ENCODE measurements at places on chromosomes 1 and 21.
A peak's percentile ranks its signal among the peaks of the same experiment; 100 is the strongest.

- DNase-seq: no peak
Measured at GRCh38 chr1:63984257-63984929, 210.6 kb downstream of the ROR1 start.

- no peak for DNase-seq
Measured at GRCh38 chr1:221888218-221888617, 146.3 kb upstream of the DUSP10 start.

DNA sequence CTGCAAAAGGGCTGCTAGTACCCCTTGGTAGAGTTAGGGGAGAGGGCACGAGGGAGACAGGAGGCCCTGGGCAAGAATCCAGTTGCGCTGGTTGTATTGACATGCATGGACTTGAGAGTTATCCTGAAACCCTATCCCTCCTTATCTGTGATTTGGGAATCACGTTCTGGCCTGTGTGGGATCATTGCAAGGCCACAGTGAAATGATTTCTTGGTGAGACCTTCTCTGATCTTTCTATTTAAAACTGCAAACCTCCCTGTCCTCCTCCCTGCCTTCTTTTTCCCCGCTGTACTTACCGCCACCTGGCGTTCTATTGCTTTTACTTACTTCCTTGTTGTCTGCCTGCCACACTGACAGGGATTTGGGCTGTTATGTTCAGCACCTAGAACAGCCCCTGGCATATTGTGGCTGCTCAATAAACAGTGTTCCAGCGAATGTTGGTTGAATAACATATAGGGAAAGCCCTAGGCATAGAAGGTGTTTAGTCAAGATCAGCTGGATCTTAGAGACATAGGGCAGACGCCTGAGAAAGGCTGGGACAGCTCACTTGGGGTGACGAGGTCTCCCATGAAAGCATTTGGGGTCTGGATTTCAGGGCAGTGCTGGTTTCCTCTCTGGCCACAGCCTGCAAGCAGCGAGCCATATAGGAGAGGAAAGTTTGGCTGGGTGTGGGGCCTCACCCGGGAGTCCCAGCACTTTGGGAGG, 25.6 kb downstream of the ALPL start:
- DNase-seq: no peak

- no peak for DNase-seq
Measured at GRCh38 chr1:45926330-45926729, 122.9 kb downstream of the MAST2 start.

DNA sequence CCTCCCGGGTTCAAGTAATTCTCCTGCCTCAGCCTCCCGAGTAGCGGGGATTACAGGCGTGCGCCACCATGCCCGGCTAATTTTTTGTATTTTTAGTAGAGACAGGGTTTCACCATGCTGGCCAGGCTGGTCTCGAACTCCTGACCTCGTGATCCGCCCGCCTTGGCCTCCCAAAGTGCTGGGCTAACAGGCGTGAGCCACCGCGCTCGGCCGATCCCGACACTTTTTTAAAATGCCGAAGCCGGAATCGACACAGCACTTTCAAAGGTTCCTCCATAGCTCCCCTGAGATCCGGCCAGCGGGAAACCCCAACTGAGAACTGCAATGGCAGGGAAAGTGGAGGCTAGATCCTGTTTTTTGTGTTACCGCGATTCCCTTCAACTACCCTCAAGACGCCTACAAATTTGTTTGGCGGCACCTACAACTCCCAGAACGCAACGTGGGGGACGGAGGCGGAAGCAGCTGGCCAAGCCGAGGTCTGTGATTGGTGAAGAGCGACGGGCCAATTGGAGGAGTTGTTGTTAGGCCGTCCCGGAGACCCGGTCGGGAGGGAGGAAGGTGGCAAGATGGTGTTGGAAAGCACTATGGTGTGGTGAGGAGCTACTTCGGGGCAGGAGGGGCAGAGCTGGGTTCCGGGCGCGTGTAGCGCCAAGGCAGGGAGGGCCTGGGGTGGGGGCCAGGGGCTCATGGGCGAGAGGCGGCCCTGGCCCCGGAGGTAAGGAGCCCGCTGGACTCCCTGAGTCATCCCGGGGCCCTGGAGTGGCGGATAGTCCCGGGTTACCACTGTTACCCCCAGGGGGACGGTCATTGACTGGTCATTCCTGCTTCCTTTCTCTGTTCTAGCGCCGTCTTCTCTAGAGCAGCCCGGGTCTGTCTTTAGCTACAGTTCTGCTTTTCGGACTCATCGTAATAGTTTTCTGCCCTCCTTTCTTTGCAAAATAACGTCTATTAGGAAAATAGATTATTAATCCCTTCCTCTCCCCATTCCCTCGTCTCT, at the start of gene PSMD4:
Gene PSMD4, plus strand, starts transcription at position 518 of the 997 bp plus-strand sequence. Its CDS starts 49 bp downstream, at position 567.
- DNase-seq: peak; percentile 95

GRCh38 chr1:233042834-233043233, 92.4 kb downstream of the NTPCR start:
- no peak for DNase-seq

DNA sequence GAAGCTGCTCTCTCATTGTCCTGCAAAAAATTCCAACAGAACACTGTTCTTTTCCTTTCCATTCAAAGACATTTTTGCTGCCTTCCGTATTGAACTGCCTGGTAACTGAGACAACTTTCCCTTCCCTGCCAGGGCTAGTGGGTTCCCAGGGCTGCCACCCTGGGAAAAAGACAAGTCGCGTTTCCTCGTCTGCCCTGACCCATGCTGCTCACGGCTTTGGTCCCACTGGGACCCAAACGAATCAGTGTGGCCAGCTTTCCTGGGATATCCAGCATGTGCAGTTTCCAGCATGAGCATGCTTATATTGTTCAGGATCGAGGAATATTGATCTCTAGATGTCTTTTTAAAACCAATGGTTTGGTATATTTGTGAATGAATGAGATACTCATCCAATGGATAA, 18.2 kb downstream of the SOX13 start:
- no peak for DNase-seq

GRCh38 chr1:16971341-16972188, 8.9 kb downstream of the MFAP2 start:
- no peak for DNase-seq

DNA sequence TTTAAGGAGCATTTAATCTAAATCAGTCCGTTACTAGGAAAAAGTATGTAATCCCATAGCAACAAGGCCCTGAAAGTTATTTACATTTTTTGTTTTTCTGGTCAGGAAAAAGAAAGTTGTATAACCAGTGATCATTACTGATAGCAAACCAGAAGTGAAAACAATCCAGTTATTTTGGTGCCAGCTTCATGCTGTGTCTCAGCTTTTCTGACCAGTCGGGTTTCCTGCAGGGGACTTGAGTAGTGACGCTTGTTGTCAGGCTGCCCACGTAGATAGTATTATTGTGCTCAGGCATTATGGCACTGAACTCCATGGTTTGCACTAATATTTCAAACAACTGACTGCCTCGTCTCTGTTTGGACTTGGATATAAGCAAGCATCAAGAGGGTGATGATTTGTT, 55.2 kb downstream of the SASS6 start:
- no peak for DNase-seq

DNA sequence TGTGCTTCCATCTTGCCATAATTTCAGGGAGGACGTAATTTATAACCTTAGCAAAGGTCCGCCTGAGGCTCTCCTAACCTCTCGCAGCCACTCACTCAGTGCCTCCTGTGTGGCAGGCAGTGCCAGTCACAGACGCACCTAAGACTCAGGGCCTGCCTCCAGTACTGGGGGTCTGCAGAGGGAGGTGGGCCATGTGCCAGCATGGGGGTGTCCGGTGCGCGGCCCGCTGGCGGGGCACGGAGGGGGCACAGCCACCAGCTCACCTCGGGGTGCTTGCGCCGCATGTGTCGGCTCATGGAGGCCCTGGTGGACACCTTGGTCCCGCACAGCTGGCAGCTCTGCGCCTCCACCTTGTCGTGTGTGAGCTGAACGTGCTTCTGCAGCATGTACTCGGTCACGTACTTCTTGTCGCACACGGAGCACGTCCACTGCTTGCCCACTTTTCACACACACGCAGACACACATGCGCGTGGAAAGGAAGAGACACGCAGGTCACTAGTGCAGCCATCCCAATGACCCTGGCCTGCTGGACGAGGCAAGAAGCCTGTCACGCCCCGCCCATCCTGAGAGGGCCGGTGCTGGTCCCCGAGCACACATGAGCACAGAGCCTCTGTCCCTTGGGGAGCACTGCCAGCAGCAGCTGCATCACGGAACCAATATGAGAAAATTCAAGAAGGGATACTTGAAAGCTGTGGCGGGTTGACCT, 43.2 kb upstream of the RIPK4 start:
- DNase-seq: no peak

DNA sequence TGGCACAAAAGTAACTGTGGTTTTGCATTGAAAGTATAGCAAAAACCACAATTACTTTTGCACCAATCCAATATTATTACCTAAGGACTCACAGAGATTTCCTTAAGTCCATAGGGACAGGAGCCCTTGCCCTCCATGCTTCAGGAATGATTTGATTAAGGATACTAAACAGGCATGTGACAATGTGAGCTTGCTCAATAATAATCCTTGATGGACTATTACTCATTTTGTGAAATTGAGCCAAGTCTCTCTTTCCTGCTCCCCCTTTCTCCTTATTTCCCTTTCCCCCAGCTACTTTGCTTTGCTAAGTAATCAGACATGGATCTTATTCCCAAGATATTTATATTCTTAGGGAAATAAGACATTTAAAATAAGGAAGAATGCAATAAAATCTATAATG, 21.6 kb upstream of the RGL1 start:
- peak; percentile 75 for DNase-seq

DNA sequence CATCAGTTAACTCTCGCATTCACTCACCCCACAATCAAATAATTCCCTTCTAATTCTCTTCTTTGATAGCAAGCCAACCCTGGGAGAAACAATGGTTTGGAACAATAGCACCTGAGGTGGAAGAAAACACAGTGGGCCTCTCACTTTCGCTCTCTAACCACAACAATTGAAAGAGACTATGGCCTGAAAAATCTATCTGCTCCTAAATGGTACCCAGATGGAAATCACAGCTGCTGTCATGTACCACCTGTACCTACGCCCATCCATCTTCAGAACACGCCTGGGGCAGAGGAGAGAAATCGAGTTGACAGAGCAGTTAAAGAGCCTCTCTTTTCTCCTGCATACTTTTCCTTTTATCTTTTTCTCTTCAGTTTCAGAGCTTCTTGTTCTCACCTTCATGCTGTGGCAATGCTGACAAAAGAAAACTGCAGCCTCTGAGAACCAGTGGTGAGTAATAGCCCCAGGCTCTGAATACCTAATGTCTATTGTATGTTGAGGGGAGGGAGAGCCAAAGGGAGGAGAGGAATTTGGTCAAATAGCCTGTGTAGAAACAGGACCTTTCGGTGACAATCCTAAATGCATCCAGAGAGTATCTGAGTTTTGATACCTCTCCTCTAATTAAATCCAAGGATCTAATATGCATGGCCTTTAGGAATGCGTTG, 57.7 kb downstream of the ZC3H11B start:
- DNase-seq: no peak

Data from HCEC 1CT (cell line).